T-helper 22 cell (primary cell): ENCODE measurements at places on chromosomes 7 and 10.

DNA sequence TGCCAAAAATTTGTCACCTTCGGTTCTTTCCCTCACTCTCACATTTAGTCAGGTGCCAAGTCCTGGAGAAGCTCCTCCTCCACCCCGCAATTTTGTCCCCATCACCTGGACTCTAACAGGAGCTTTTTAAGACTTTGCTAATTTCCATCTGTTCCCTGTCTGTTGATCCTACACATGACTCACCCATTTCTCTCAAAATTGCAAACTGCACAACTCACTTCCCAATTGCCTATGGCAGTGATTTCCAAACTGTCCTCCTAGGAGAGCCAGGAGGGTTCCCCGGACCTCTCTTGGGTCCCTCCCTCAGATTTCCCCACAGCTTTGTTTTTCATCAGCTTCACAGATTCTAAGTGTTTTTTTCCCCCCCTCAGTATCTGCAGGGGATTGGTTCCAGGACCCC lies 120.3 kb downstream of the WNT2 start:
- no peak for DNase-seq

DNA sequence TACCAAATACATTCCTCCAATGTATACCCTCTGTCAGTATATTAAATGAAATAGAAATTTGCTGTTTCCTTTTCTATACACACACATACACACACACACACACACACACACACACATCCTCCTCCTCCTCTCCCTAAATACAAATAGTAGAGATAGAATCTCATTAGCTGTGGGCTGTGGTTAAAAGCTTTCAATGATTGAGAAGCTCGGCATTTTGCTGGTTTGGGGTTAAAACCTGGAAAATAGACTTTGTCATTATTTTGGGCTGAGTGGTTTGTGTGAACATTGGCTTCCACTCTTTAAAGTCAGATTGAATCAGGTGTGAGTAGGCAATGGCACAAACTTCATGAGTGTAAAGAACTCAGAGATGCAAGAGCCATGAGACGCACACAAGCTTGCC lies 596.0 kb downstream of the XPNPEP1 start:
- DNase-seq = no peak

DNA sequence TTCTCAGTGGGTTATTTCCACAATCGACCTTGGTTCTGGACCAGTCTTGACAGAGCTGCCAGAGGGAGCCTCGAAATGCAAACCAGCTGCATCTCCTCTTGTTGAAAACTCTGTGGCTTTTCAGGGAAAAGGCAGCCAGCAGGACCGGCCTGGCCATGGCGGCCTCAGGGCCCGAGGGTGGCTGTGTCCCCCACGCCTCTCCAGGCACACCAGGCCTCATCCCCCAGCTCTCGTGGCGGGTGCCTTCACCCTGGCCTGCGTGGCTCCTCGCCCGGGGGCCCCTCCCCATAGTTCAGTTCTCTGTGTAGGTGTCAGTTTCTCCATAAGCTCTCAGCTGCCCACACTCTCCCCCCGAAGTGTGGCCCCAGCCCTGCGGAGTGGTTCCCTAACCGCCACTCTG lies 63.5 kb downstream of the MGMT start:
- no peak for DNase-seq

DNA sequence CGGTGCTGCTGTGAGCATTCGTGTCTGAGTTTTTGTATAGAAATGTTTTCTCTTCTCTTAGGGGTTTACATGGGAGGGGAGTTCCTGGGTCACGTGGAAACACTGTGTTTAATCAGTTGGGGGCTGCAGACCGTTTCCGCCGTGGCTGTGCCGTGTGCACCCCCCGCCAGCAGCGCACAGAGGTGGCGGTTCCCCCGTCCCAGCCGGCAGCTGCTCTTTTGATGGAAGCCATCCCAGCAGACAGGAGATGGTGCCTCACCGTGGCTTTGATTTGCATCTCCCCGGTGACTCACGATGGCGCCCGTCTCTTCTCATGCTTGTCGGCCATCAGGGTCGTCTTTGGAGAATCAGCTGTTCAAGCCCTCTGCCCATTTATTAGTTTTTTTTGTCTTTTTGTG lies 34.9 kb upstream of the FOXL3 start:
- DNase-seq = no peak

GRCh38 chr7:130145424-130146100 lies 59.6 kb downstream of the TMEM209 start:
- no peak for DNase-seq

DNA sequence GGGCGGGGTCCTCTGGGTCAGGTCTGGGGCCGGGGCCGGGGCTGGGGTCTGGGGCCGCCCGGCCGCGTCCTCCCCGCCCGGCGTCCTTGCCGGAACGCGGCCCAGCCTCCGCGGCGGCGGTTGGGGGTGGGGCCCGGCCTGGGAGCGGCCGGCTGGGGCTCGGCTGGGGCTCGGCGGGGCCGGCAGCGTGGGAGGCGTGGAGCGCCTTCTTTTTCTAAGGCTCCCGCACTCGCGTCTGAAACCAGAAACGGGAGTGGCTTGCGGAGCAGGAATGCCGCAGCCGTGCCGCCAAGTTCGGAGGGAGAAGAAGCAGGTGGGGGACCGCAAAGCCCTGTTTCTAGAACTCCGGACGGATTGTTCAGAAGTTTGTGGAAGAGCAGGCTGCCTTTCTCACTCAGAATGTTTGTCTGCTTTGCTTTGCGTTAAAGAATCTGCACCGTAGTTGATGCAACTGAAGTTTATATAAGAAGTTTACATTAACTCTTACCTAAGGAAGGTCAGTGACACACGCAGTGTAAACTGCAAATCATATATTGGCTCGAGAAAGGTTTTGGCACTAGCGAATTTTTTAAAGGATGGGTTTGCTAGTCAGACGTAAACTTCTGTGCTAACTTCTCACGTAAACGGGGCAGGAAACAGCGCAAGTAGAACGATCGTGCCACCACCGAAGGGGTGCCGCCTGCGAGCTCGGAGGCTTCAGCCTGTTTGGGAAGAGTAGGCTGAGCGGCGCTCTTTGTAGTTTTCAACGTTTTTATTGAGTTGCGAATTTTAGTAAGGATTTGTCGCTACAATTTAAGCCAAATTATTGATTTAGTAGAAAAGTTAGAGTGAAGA lies 729 bp downstream of the DNAJB6 start:
- DNase-seq = peak; percentile 35

GRCh38 chr10:102449321-102450123 lies 1.8 kb downstream of the C10orf95 start:
- peak; percentile 77 for DNase-seq

- no peak for DNase-seq
Measured at GRCh38 chr7:121480566-121481335, 84.6 kb upstream of the FAM3C start.

- no peak for DNase-seq
Measured at GRCh38 chr10:12699781-12700556, 301.5 kb downstream of the CCDC3 start.

- DNase-seq = no peak
Measured at GRCh38 chr10:49408519-49409306, 12.8 kb upstream of the DRGX start.

GRCh38 chr10:21183025-21183424 lies 285.9 kb upstream of the NEBL start:
- DNase-seq = no peak

- DNase-seq = no peak
Measured at GRCh38 chr7:49789736-49790135, 16.3 kb downstream of the VWC2 start.

DNA sequence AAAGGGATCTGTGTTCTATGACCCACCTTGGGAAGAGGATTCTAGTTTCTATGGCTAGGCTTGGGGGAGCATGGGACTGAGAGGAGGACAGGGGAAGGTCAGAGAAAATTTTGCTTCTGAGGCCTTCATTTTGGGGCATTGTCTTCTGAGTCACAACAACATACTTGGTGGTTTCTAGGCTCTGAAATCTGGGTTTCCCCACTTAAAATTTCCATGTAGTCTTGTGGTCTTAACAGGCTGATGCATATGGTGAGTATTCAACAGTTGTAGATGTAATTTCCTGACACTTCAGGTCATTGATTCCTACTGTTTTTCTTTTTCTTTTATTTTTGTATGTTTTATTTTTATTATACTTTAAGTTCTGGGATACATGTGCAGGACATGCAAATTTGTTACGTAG lies 88.5 kb downstream of the ANKRD7 start:
- DNase-seq = no peak

GRCh38 chr10:8639486-8640185 lies 585.1 kb downstream of the GATA3 start:
- no peak for DNase-seq

DNA sequence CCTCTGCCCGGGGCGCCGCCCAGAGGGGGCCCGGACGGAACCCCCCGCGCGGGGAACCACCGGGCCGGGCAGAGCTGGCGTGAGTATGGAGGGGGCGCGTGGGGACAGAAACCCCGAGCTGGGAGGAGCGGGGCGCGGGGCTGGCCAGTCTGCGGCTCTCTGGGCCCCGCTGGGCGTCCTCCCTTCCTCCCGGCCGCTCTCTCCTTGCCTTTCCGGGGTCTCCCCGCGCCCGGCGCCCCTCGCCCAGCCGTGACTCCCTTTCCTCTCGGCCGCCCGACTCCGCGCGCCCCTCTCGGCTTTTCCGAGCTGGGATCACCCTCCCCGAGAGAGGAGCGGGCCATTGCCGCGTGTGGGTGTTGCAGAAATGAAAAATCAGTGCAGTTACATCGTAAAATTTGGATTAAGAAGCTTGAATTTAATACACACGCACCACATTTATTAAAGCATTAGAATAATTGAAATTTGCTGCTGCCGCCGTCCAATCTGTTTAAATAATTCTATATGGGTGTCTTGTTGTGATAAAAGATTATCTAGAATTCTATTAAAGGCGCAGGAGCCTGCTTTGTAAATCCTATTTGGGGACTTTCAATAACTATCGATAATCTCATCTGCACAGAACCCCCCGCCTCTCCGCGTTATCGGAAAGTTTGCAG lies 9.1 kb downstream of the UNCX start:
- DNase-seq = no peak

DNA sequence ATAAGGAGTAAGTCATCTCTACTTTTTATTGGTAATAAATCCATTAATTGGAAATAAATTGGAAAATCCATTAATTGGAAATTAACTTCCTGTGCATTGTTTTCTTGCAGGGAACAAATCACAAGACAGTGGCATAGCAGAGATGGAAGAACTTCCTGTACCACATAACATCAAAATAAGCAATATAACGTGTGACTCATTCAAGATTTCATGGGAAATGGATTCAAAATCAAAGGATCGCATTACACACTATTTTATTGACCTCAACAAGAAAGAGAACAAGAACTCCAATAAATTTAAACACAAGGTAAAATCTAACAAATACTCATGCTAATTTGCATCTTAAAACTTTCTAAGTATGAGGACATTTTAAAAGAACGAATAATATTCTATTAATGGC lies 57.8 kb downstream of the PHYHIPL start:
- no peak for DNase-seq
